ENCODE measurements at places on chromosomes 1 and 21. TPM values are rescaled to one million over a fixed set of nuclear protein-coding genes. Genes with fewer than 3 reads are reported as not detected.
A peak's percentile ranks its signal among the peaks of the same experiment; 100 is the strongest.

The C4BPA gene
- 1.5 TPM for total RNA-seq

The ABCA4 gene
- total RNA-seq: 1.0 TPM

The GRHL3 gene
- 0.65 TPM for total RNA-seq

The HES2 gene
- total RNA-seq: 23.0 TPM

The EVA1C gene
- 15.3 TPM for total RNA-seq

The FMO3 gene
- total RNA-seq: 0.22 TPM

DNA sequence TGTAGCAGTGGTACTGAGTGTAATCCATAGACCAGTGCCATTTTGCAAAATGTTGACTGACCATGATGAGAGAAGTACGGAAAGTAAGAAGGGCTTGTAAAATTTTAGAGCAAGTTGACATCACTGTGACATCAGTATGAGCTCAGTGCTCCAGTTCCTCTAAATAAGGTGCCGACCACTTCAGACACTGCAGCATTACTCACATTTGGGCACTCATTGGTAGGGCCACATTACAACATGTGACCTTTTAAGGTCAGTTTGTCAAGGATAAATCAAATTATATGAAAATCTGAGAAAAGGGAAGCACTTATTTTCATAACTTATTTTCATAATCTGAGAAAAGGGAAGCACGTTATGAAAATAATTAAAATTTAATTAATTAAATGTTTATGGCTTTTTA lies 128.0 kb upstream of the ERG start:
- no peak for DNase-seq

GRCh38 chr1:56120021-56120420 lies 459.3 kb downstream of the PLPP3 start:
- no peak for DNase-seq

DNA sequence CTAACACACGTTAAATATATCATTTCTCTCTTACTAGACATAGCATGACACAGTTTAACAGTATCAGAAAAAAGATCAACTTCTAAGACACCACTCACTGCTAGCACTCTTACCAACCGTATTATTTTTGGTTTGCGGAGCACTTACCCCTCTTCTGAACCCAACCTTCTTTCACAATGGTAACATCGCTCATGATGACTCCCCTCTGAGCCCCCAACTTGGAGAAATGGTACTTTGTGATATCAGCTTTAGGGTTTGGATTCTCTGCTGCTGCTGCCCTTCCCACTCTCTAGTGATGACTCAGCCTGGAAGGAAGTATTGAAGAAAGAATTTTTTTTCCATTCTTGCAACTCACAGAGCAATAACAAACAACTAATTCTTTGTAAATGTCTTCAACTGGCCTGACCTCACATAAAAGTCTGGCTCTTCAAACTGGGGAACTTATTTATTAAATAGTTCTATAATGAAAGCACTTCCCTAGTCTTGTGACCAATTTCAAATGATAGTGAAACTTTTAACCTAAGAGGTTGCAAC lies 7.0 kb downstream of the AKT3 start:
- DNase-seq: no peak

- no peak for DNase-seq
These were observed 26.3 kb upstream of the SLC5A9 start for GRCh38 chr1:48196237-48196636.

GRCh38 chr1:235078480-235079381 lies 49.9 kb downstream of the TOMM20 start:
- peak; percentile 37 for DNase-seq

- no peak for DNase-seq
These were observed 113.2 kb upstream of the CSF3R start for GRCh38 chr1:36595921-36596320.

DNA sequence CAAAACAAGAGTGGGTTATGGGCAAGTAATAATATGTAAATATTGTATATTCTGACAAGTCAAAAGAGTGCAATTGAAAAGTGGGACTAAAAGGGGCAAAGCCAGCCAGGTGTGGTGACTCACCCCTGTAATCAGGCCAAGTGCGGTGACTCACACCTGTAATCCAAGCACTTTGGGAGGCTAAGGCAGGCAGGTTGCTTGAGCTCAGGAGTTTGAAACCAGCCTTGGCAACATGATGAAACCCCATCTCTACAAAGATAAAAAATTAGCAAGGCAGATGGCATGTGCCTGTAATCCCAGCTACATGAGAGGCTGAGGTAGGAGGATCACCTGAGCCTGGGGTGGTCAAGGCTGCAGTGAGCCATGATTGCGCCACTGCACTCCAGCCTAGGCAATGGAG lies 304.0 kb downstream of the HHIPL2 start:
- no peak for DNase-seq

- no peak for DNase-seq
These were observed 1256.6 kb upstream of the B3GALT2 start for GRCh38 chr1:194442901-194443575.

DNA sequence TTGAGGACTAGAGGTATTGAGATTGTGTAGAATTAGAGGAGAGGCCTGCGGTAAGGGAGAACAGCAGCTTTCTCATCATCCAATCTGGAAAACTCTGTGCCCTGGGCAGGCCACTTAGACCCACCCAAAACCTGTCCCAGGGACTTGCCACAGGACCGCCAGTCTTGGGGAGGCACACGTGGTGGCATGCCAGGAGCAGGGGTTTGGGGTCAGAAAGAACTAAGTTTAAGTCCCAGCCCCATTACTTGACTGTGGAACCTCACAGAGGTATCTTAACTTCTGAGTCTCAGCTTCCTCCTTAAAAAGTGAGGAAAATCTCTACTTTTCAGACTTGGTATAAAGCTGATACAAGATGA lies 356.6 kb downstream of the HHAT start:
- DNase-seq: no peak

DNA sequence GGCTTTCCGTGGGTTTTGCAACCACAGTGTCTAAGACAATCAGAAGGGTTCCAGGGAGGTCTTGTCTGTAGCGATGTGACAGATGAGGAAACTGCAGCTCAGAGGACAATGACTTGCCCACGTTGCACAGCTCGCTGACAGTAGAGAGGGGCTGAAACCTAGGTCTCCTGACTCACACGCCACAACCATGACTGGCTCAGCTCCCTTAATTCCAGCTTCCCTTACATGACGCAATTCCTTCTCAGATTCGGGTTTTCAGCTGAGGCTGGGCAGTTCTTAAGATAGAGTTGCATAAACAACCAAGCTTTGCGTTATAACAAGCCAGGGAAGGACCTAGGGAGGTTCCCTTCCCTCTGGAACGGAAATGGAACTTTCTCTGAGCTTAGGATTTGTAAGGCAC lies 36.3 kb downstream of the DHCR24 start:
- no peak for DNase-seq

- no peak for DNase-seq
These were observed 10.5 kb upstream of the LELP1 start for GRCh38 chr1:153192697-153193096.

- DNase-seq: no peak
These were observed 29.8 kb upstream of the RC3H1 start for GRCh38 chr1:174051956-174052355.

GRCh38 chr1:169928438-169929209 lies 34.9 kb upstream of the SCYL3 start:
- DNase-seq: no peak

DNA sequence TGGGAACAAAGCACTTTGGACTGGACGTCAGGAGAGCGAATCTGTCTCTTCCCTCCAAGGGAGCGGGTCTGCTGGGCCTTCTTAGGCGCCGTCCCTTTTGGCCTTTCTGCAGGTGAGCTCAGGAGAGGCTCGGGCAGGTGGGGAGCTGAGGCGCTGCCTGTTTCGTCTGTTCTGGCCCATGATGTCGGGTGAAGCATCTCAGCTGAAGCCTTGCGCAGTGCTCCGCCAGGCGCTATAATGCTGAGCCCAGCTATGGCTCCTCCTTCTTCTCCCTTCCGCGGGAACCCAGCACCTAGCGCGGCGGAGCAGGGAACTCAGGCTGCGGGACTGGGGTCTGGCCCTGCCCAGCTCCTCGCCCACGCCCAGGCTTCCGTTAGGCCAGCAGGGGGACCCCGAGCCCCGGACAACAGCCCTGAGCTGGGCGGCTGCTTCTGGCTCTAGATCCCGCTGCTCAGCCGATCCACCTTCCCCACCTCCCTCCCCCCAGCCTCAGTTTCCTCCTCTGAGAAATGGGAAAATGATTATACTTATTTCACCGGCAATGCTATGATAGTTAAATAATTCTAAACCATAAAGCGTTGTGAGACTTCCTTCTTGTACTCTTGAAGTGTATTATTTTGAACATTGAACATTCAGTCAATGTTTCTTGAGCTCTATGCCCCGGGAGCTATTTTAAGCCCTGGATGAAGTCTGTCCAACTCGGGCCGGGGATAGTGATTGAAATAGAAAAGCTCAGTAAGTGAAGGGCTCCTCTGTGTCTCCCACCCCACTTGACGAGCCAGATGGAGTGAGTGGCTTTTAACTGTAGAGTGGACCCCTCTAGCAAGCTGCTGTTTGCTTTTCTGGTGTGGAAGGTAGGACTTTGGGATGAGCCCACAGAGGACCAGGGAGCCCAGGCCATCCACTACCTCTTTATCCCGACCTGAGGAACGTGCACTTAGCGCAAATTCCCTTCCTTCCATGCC lies 9.6 kb upstream of the ADORA1 start:
- DNase-seq: peak; percentile 74

DNA sequence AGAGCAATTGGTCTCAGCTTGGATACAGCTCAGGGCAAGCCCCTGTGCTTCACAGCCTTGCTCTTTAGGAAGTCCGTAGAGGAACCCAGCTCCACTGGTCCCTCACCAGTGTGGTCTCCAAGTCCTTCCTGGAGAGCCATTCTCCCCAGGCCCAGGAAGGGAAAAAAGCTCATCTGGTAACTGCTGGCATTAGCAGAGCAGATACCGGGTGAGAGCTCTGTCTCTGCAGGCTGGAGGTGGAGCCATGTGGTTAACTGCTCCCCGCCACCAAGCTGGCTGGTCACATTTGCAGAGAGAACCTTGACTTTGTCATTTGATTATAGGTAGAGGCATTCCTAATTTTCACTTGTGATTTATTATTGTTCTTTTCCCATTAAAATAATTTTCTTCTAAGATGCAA lies 169.6 kb downstream of the ROR1 start:
- no peak for DNase-seq
